ENCODE measurements at places on chromosomes 7 and 10.

- no peak for DNase-seq
Measured at GRCh38 chr10:101766753-101767599, 8.9 kb downstream of the FGF8 start.

- DNase-seq, result no peak
Measured at GRCh38 chr7:138527746-138528223, 67.7 kb downstream of the TRIM24 start.

- no peak for DNase-seq
Measured at GRCh38 chr10:86970162-86970981, 2.1 kb downstream of the ADIRF start.

DNA sequence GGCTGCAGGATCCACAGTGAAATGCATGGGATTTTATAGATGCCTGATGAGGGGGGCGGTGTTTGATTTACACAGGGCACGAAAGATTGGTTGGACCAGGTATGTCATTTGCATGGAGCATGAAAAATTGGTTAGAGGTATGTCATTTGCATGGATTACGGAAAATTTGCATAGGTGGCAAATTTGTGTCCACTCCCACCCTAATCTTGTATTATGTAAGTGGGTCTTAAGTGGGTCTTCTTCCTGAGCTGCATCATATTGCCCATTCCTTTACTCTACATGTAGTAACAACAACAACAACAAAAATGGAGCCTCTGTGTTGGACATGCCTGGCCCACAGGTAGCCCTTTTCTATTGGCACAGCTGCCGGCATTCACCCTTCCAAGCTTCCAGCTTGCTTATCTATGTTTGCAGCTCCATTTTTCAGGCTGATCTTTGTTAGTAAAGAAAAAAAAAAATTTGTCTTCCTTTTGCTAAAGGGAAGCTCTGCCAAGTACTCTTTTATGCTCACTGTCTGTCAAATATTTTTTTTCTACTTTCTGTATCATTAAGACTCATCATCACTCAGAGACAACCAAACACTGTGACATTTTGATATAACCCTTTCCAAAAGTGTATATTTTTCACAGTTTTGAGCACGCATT lies 10.3 kb upstream of the ZNF273 start:
- no peak for DNase-seq

- no peak for DNase-seq
Measured at GRCh38 chr7:17472518-17472917, 174.1 kb downstream of the AHR start.

GRCh38 chr7:134693256-134693655 lies 46.6 kb downstream of the BPGM start:
- no peak for DNase-seq

- no peak for DNase-seq
Measured at GRCh38 chr10:72886621-72887020, 6.9 kb upstream of the OIT3 start.

DNA sequence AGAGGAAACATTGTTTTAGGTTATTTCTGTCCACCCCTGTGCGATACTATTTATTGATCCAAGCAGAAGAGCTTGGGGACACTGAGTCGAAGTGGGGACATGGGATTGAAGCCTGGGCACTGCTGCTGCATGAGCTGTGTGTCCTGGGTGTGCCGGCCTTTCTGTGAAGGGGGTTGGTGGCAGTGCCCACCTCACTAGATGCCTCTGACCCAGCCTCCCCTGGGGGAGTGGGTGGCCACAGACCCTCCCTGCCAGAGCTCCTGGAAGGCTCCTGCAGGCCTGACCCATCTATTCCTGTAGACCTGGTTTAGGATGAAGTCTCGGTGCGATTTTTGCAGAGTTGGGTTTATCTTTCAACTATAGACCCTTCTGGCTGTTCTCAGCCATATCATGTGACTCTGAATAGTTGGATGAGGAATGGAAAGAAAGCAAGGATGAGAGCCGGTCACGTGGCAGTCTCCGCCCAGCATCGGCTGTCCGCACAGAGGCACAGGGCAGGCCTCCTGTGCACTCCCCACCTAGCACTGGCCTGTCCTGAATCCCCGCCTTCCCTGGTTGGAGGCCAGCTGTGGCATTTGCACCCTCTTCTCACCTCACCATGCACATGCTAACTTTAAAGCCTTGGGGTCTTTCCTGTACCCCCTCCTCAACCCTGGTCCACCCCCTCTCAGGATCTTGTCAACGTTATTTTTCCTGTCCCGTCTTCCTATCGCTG lies 17.6 kb upstream of the SH2D4B start:
- DNase-seq, result no peak

DNA sequence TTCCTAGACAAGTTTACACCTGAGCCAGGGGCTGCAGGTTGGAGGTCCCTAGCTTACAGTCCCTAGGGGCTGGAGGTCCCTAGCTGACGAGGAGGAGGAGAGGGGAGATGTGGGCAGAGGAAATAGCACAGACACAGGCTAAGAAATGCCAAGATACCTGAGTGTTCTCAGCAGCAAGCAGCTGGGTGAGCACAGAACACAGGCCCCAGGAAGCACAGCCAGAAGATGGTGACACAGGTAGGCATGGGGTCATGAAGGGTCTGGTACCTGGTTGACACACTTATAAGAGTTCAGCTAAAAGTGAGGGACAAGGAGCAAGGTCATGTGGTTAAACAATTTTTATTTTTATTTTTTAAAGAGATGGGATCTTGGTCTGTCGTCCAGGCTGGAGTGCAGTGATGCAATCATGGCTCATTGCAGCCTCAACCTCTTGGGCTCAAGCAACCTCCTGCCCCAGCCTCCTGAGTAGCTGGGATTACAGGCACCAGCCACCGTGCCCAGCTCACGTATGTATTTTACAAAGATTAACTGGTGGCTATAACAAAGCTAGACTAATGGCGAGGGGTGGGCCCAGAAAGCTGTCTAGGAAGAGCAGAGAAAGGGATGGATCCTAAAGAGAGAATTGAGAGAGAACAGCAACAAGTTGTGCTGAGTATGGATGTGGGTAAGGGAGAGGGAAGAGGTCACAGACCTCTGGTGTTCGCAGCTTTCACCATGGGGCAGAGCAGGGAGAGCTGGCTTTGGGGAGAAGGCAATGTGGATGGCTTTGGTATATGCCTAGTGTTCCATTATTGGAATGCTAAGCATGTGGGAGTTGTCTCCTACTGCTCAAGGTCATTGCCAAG lies 140.3 kb upstream of the KLF14 start:
- DNase-seq, result no peak

DNA sequence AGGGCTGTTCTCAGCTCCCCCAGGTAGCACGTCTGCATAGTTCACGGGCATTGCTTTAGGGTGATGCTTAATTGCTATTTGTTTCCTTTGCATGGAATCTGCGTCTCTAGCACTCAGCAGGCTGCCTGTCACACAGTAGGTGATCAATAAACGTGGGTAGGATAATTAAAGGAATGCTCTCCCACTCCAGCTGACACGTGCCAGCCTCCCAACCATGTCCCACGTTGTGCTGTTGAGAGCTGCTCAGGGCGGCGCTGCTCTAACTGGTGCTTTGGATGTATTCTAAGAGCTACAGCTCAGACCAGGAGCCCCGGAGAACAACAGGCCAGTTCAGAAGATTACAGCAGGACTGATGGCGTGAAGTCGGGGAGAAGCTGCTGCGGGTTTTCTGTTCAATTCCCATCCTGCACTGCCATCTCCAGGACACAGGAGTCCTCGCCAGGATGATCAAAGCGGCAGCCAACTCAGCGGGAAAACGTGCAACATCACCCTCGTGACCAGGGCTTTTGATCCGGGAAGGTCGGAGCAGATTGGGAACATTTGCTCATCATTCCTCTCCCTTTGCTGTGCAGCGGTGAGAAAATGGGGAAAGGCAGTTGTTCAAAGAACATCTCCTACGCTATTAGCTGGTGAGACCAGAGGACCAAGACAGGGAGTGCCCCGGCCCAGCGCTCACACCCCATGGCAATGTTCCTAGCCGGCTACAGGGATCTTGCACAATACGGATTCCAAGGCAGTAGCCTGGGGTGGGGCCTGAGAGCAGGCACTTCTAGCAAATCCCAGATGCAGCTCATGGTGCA lies 50.5 kb upstream of the FOXK1 start:
- peak; percentile 44 for DNase-seq

DNA sequence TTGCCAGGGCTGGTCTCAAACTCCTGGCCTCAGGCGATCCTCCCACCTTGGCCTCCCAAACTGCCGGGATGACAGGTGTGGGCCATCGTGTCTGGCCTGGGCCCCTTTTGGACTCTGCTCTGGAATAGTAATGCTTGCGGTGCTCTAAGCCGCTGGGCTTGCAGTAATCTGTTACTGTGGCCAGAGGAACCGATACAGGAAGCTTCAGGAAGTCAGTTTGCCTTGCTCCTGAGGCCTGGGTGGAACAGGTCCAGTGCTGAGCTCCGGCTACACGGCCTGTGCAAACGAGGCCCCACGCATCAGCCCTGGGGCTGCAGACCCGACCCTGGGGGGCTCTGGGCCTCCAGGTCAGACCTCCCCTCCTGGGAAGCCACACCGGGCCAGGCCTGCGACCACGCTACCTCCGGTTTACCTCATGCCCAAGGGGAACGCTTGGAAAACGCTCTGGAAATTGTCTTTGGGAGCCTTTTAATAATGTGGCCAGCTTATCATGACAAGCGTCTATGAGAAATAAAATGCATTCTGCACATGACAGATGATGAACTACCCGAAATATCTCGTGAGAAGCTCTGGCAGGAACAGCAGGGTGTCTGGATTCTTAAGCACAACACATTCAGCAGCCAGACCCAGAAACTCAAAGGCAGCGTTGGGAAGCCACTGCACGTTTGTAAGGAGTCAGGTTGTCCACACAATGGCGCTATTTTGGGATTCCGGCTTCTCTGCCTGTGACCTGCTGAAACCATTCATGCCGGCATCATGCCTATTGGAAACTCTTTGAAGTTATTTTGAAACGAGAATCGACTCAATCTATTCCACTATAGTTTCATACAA lies 10.1 kb upstream of the ADAP1 start:
- peak; percentile 92 for DNase-seq

DNA sequence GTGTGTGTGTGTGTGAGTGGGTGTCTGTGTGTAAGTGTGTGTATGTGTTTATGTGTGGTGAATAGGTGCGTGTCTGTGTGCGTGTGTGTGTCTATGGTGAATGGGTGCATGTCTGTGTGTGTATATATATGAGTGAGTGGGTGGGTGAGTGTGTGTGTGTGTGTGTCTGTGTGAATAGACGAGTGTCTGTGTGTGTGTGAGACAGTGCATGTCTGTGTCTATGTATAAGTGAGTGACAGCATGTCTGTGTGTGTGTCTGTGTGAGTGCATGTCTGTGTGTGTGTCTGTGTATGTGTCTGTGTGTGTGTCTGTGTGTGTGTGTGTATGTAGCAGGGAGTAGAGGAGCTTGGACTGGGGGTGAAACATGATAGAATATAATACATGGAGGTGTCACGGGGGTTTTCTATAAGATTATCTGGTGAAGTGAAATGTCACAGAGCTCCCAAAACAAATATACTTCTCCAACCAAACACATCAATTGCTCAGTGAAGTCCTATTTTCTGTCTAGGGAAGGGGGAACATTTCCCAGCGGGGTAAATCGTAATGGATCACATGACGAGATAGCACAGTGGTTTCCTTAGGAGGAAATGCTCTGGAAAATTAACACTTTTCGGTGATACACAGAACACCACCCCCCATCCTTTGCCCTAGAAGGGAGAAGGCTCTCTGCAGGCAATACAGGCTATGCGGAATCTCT lies 723.3 kb upstream of the CELF2 start:
- DNase-seq, result no peak

Measured in cerebellar nuclear complex (tissue), 1 donor.